ENCODE measurements at places on chromosomes 3 and 15.

GRCh38 chr3:26353097-26353496 is 269.5 kb upstream of the LRRC3B start:
- DNase-seq = no peak

- DNase-seq = no peak
Measured at GRCh38 chr15:94237903-94238302, 6.5 kb downstream of the MCTP2 start.

DNA sequence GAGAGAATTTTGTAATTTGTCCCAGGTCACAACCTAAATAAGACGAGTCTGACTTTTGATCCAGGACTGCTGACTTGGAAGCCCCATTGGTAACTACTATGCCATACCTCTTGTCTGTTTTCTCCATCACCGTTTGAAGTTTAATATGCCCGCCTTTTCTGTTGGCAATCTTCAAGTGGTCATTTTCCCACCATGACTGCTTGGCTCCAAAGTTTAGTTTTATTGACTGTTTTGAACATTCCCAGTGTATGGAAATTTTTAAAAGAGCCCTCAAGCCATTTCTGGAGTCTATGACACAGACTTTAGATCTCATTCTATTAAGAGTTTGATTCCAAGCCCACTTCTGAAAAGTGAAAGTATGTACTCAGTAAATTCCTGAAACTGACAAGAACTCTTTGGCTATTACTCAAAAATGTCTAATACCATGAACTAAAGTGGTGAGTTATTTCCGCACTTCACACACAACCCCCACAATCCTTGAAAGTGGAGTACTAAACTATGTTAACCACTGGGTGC is 136.7 kb upstream of the ADAMTS9 start:
- no peak for DNase-seq

GRCh38 chr3:128597900-128598299 is 52.7 kb downstream of the RPN1 start:
- no peak for DNase-seq

DNA sequence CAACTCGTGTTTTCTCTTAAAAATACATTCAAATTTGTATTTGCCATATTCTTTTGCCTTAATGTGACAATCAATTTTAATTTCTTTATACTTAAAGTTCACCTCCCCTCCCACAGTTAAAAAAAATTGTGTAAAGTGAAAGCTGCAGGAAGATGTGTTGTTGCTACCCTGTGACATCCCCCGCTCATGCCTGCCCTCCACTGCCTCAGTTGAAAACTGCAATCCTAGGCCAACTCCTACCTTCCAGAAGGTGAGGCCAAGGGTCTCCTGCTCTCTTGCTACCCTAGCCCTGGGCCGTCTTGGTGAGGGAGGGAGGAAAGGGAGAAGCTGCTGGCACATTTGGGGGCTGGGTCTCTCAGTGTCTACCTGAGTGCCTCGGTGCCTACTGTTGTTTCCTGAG is 57.0 kb upstream of the CMTM7 start:
- no peak for DNase-seq

DNA sequence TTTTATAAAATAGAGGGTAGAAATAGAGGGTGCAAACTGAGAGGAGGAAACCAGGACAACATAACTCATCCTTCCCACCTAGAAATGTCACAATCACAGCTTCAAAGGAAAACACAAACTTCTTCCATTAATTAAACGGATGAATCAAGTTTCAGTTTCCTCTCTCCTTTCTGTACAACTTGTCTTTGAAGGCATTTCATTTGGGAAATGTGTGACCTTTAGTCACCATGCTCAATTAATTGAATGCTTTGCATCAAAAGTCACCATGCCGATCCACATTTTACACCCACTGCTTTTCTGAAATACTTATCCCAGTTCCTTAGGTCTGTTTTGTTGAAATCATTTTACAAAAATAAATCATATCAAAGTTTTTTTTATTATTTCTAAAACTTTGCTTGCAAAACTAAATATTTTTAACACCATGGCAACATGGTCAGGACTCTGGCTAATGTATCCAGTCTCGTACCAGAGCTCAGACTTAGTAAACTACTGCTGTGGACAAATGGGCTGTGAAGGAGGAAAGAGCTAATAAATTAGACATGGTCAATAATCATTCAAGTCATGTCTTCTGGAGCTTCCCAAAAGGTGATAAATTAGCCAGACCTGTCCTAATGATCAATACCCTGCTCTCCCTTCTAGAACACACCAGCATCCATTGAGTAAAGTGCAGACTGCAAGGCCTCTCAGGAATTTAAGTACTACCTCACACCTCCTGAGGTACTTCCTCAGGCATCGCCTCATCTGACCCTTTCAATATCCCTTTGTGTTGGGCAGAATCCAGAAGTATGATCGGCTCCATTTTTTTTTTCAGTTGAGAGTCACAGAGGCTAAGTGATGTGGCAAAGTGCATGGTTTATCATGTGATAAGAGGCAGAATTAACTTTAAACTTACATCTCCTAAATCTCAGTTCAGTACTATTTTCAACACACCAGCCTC is 161.3 kb downstream of the GREM1 start:
- DNase-seq = no peak

DNA sequence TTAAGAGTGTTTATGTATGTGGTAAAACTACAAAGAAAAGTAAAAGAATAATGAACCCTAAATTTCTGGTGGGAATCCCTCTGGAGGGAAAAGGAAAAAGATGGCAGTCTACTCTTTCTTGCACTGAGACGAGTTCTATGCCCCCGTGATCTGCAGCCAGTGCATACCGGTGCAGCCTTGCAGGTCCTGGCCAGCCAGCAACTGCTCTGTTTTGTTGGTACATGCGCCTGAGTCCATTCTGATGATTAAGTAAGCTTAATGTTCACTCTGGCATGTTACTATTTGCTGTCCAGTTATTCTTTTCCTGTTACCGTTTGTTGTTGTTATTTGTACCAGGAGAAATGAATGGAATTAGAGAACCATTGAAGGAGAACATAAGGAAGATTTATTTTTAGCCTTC is 95.1 kb upstream of the TMC3 start:
- DNase-seq = no peak

DNA sequence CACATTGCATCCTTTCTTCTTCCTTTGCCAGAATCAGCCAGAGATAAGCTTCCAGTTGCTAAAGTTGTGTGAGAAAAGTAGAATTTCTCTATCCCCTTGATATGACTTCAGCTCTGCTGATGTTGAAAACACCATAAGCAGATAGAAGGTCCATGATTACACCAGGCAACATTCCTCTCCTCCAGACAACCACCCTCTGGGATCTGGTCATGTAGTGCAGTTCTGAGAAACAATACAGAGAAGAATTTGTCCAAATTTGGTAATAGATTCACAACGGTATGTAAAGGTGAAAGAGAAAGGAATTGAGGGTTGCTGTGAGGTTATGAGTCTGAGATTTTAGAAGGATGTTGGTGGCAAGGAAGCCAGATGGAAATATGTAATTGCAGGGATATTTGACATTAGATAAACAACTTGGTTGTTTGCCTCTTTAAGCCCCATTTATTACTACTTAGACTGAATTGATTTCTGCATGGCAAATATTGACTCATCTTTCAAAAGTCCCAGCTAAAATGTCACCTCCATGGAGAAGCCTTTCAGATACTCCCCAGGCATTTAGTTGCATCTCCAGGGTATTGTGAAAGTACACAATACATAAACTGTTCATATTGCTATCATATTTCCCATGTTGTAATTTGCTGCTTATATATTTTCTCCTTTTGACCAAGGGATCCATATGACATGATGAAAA is 134.9 kb downstream of the GAP43 start:
- DNase-seq = no peak

DNA sequence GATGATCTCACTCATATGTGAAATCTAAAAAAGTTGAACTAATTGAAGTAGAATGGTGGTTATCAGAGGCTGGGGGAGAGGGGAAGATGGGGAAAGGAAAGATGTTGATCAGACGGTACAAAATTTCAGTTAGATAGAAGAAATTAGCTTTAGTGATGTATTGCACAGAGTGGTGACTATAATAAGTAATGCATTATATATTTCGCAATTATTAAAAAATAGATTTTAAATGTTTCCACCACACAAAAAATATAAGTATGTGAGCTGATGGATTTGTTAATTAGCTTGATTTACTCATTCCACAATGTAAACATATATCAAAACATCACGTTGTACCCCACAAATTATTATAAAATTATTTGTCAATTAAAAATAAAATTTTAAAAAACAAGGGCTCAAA is 8.1 kb downstream of the SUMF1 start:
- no peak for DNase-seq

DNA sequence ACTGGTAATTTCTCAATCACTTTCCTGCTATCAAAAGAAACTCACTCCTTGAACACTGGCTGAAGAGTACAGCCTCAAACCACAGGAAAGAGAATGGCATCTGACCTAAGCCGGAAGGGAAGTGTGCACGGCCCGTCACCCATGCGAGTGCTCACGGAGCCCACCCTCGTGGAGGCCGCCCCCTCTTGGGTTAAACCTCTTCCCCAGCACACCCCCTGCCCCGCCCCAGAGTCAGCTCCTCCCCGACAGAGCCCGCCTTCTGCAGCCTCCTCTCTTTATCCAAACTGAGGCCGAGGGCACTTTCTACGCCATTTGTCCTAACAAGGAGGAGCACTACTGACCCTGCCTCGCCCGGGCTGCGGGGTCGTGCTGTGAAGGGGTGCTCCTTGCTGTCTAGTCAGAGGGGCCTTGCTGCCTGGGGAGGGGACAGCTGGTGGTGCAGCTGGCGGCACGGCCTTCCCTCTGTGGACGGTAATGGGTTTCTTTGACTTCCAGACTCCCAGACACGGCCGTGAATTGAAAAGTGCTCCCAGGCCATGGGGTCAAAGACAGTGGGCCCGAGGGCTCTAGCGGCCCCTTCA is 137.7 kb downstream of the NSMCE3 start:
- no peak for DNase-seq

GRCh38 chr3:183192650-183193300 is 30.2 kb upstream of the LAMP3 start:
- DNase-seq = no peak

- peak; percentile 61 for DNase-seq
Measured at GRCh38 chr15:92878593-92879053, 21.5 kb upstream of the CHD2 start.

DNA sequence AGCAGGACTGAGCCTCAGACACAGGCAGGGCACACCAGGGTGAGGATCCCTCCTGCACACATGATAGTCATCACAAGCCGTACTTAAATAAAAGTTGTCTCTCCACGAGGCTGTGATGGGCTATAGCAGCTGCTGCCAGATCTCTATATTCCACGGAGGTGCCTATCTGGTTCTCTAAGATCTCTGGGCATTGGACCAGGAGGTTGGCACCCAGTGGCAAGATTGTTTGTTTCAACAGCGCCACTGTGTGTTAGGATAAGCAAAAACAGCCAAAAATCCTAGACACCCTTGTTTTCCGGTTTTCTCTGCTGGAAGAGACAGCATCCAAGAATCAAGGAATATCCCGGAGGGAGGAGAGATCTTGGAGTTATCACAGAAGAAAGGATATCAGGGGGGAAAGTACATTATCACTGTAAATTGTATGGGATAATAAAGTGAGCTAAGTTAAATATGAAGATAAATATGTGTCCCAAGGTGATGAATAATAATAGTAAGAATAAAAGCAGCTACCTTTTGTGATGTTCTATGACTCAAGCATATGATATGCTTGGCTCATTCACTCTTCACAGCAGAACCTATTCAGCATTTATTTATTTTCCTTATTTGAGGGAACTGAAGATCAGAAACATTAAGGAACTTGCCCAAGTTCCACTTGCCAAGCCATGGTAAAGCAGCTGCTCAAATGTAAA is 90.6 kb upstream of the AKAP13 start:
- no peak for DNase-seq

GRCh38 chr3:142894493-142894892 is 5.6 kb upstream of the PCOLCE2 start:
- DNase-seq = no peak

- no peak for DNase-seq
Measured at GRCh38 chr15:101088271-101088670, 163.6 kb downstream of the CHSY1 start.

DNA sequence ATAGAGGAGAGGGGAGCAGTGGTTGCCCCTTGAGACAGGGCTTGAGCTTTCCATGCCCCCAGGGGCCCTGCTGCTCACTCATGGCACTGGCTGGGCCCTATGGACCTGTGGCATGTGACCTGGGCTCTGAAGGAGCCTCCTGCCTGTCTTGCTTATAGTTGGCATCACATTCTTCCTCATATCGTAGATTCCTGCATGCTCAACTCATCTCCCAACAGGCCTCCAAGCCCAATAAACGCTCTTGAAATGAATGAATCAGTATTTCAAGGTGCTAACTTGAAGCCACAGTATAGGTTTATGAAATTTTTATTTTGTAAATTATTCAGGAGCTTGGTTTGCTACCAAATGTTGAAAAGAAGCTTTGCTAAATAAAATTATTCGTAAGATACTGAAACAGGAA is 93.3 kb upstream of the SLC7A14 start:
- no peak for DNase-seq

- no peak for DNase-seq
Measured at GRCh38 chr3:138740072-138740471, 94.7 kb downstream of the PIK3CB start.

DNA sequence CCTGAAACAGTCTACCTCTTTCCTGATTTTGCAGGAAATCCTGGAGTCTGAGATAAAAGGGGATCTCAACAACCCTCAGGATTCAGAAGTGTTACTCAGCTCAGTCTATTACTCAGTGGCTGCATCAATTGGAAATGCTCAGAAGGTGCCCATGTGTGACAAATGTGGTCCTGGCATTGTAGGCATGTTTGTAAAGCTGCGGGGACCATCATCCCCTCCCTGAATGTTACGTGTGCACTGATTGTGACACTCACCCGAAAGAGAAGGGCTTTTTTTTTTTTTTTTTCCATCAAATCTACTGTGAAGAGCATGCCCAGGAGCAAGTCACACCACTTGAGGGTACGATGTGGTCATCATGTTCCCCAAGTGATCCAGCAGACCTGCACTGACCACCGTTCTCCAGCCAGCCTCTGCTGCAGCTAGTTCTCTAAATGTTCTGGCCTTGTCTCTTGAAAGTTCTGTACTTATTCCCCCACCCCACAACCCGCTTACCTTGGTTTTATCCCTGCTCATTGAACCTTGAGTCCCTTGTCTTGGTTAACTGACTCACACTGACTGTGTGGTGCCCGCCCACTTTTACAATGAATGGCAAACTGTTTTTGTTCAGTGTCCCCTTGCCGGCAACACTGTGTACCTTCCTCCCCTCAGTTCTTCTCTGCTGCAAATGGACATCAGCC is 19.8 kb downstream of the ST3GAL6 start:
- no peak for DNase-seq

DNA sequence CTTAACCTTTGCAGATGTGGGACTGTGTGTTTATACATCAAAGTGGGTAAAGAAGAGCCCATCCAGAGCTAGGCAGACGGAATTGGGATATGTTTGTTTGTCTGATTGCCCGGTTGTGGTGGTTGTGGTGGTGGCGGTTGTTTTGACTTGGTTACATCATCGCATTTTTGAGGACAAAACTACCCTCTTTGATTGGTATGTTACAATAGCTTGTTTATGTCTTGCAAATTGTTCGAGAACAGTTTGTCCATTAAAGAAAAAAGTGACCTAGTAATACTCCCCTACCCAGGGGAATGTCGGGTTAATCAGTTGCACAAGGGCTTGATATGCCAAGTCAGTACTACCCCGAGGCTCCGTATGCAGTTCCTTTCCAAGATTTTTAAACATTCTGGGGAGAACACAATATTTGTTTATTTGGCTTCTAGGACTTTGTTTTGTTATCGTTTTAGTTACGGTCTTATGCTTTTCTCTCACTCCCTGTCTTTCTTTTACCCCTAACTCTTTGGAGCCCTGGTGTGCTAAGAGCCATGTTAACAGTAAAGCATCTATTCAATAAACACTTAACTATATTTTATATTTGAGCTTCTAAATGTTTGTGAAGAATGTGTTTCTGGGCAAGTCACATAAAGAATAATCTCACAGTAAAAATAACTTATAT is 315.4 kb downstream of the LPP start:
- no peak for DNase-seq

Measured in NCI-H187 (cell line).